Fibroblast of skin of right quadriceps (primary cell): ENCODE measurements at places on chromosomes 2 and 18.
A peak's percentile ranks its signal among the peaks of the same experiment; 100 is the strongest.

- DNase-seq, result peak; percentile 60
Observed at GRCh38 chr18:52499644-52500043, 159.6 kb downstream of the DCC start.

DNA sequence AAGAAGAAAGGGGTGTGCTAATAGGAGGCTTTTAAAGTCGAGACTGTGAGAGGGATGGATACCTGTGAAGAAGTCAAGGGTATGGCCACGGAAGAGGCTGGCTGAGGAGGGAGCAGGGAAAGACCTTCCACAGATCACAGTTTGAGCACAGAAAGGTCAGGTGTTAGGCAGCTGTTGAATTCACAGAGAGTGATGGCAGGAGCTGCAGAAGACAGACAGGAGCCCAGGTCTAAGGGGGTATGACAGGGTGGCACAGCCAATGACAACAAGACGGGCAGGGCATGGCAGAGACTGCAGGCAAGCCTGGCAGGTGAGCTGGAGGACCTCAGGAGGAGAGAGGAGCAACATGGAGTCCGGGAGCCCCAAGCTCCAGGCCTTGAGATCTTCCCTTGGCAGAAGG, 163.1 kb downstream of the LAMA1 start:
- no peak for DNase-seq

- DNase-seq, result no peak
Observed at GRCh38 chr2:60885683-60886082, 4.3 kb downstream of the REL start.

DNA sequence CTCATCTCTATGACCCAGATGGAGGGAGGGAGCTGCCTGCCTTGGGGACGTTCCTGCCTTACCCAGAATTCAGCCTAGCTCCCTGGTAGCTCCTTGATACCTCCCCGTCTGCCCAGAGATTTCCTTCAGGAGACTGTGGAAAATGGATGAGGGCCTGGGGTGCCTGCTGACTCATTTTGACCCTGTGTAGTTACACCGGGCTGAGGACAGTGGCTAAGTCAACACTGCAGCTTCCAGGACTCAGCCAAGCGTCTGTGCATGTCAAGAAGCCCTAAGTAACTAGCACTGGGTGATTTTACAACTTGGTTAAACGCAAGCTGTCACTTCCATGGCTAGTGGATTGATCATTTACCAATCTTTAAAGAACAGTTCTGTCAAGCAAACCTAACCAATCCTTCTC, 23.3 kb upstream of the EPAS1 start:
- DNase-seq, result no peak

- DNase-seq, result peak; percentile 45
Observed at GRCh38 chr2:63888490-63889402, 47.0 kb downstream of the UGP2 start.

DNA sequence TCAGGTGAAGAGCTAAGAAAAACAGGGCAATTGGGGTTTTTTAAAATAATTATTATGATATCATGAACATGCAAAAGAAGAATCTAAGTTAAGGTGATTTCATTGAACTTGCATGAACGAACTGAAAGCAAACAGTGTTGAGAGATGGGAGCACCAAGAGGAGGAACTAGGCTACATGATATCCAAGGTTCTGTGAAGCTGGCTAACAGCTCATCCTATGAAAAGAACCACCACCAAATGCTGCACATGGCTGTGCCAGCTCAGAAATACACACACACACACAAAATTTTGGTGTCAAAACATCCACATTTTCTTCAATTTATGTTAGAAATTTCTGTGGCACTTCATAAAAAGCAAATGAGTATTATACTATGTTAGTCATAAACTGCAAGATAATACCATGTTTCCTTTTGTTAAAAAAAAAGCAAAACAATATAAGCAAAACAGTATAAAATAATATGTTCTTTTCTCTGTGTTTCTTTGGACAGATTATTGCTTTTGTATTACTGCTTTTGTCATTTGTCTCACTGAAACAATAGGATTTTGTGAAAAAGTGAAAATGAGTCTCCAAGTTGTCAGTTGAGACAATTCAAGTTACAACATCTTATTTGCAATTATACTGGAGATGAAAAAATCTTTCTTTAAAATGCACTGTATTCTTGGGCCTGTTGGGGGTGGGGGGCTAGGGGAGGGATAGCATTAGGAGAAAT, 12.6 kb upstream of the TTC32 start:
- no peak for DNase-seq

GRCh38 chr18:9215221-9215933, 78.8 kb downstream of the ANKRD12 start:
- DNase-seq, result peak; percentile 13

DNA sequence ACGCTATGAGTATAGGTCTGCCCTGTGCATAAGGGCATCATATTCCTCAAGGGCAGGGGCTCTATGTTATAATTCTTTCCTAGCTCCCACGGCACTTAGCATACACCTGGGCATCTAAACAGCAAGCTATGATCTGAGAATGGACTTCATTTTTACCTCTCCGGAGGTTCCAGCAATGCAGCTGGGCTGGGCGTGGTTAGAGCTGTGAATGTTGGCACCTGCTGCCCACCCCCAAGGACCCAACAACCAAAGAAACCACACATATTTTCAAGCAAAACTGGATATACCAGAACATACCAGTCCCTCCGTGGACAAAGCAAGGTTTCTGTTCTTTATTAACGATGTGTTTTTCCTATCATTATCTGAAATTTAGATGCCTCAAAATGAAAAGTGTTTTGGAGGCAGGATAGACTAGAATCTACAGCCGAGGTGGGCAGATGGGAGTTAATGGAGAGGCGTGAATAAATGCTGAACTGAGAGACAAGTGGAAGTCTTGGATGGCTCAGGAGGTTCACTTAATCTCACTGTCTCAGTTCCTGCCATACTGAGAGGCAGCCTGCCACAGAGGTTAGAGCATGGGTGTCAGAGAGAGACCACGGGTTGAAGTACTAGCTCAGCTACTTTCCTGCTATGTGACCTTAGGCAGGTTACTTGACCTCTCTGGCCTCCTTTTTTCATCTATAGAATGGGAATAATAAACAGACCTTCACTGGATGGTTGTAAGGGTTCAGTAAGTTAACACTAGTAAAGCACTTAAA, 186.6 kb upstream of the SMAD2 start:
- no peak for DNase-seq

DNA sequence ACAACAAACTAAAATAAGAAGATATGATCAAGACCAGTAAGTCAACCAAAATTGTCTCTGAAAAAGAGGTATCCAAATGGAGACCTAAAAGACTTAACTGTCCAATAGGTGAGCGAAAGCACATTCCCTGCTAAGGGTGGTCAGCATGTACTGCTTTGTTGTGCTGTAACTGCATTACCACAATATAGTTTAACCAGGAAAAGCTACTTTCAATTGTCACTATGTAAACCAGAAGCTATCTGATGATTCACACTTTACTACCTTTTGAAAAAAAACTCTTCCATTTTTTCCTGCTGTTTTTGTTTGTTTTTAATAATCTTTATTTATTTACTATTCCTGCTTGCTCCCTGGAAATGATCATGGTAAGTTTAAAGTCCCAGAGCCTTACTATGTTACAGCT, 36.1 kb downstream of the ASXL2 start:
- DNase-seq, result no peak

DNA sequence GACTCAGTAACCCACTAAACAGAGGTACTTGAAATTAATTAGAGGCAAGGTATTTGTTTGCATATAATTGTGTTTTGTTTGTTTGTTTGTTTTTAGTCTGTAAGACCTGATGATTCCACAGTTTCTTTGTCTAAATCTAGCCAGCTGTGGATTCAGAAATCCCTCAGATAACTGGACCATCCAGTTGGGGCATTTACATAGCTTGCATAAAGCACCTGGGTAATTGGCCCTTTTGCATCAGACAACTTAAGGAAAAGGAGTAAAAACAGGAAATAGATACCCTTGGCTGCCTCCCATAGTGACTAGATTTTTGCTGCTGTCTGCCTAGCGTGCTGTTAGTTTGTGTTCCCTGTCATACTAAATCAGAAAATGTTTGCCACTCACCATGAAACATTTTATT, 46.6 kb upstream of the XIRP2 start:
- no peak for DNase-seq

- no peak for DNase-seq
Observed at GRCh38 chr2:127929449-127929848, 43.7 kb upstream of the AMMECR1L start.

DNA sequence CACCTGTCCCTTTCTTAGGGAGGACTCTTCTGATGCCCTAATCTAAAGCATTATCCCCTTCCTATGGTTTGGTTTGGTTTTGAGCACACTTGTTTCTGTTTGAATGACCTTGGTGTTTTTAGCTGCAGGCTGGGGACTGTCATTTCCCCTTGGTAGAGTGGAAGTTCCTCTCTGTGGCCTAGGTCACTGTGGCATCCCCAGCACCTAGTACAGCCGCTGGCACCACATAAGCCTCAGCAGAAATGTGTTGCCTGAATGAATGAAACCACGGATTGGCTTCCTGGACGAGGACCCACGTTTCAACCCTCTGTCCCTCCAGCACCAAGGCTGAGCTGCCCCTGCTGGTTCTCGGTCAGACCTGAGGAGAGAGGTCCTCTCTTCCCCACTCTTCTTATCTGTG, 159.9 kb downstream of the CTIF start:
- no peak for DNase-seq

DNA sequence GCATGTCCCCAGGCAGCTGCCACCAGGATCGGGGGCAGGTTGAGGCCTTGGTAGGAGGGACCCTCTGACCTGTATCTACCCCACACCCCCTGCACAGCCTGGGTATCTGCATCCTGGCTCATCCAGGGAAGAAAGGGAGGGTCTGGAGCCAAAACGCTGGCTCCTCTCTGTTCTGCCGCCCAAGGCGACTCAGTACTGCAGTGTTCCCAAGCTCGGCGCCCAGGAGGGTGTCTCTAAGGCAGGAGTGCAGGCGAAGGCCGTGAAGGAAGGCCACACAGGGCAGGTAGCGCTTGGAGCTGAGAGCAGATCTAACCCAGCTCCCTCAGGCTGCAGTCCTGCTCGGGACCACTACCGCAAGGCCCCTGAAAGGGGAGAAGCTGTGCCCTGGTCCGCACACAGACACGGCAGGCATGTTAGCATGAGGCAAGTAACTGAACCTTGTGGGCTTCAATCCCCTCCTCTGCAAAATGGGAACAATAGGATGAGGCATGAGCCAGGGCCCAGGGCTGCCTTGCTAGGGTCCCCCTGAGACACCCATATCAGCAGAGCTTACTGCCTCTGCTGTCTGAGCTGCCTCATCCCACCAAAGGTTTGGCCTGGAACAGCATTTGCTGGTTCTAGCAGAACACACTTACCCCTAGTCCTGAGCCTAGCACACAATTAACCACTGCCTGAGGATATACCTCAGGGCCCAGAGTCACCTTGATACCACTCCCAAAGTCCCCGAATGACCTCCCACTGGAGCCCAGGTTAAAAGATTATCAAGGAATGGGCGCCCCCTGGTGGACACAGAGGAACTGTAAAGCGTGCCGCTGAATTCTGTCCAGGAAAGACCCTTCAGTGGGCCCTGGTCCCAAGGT, 6.5 kb downstream of the PTMA start:
- DNase-seq, result peak; percentile 55

DNA sequence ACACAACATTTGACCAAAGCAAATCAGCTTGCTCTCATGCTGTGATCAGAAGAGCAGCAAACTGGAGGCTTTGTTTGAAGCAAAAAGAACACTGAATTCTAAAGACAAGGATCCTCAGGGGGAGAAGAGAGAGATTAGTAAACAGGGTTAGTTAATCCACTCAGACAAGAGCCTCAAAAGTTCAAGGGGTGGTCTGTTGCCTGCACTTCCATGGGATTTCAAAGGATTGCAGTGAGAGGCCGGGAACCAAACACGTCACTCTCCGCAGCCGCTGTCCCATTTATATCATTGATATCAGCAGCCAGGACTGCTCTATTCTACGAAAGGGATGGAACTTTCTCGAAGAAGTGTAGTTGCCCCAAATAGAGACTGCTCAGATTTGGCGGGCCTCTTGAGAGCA, 97.8 kb upstream of the SP3 start:
- no peak for DNase-seq

DNA sequence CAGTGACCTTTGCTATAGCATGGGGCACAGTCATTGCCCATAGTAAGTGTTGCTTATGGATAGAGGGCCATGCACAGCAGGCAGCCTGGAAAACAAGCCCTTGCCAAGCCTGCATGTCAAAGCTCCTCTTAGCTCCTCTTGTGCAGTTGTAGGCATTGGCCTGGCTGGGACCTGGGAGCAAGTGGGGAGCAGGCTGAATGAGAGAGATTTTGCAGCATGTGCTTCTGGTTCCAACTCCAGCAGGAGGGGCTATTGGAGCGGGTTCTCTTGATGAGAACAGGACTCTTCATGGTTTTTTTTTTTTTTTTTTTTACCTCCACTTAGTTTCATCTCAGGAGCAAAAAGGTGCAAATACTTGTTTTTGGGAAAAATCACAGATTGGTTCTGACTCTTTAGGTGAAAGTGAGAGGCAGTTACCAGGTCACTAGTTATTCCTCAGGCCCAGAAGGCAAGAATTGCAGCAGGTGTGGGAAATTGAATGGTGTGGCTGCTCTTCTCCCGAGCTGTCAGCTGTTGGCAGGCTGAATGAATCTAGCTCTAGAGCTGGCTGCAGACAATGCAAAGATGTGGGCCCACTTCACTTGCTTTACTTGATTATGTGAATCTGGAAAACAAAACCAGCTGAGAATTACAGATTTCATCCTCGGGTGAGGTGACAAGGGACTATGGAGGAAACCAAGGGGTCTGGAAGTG, 95.9 kb downstream of the MAP4K4 start:
- no peak for DNase-seq

GRCh38 chr18:55286257-55286825, 301.7 kb downstream of the TCF4 start:
- DNase-seq, result no peak

DNA sequence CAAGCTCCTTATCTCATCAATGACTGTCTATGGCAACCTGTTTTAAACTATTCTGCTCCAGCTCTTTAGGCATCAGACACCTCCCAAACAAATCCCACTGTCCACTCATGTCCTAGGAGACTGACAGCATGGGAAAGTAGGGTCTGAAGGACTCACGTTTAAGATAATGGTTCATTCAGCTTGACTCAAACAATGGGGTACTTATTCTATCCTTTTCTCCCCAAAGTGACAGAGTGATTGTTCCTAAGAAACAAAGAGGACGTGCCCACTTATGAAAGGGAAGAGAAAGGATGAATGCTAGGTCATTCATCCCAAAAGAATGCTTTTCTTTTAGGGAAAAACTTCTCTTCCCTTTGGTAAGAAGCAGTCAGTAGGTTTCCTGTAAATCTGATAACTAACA, 41.9 kb downstream of the ALK start:
- no peak for DNase-seq

- DNase-seq, result no peak
Observed at GRCh38 chr18:73366713-73367112, 498.9 kb upstream of the NETO1 start.

- DNase-seq, result no peak
Observed at GRCh38 chr18:80188643-80189530, 58.4 kb downstream of the PARD6G start.
